ENCODE measurements at places on chromosomes 1 and 21.

- DNase-seq = peak; percentile 56
These were observed 55.0 kb upstream of the PAX7 start for GRCh38 chr1:18575620-18576019.

- no peak for DNase-seq
These were observed 1.9 kb upstream of the MED18 start for GRCh38 chr1:28326984-28327383.

DNA sequence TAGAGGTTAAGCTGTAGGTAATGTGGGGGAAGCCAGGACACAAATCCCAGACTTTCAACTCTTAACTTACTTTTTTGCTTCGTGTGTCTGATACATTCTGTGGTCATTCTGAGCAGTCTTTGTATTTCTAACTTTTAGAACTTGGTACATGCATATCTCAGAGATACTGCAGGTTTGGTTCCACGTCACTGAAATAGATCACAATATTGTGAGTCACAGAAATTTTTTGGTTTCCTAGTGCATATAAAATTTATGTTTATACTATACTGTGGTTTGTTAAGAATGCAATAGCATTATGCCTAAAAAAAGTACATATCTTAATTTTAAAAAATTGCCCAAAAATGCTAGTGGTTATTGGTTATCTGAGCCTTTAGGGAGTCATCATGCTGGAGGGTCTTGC is 3.2 kb downstream of the URB2 start:
- no peak for DNase-seq

GRCh38 chr1:196550731-196551130 is 57.5 kb downstream of the KCNT2 start:
- no peak for DNase-seq

GRCh38 chr1:10909697-10910680 is 102.5 kb upstream of the TARDBP start:
- peak; percentile 77 for DNase-seq

GRCh38 chr1:22826604-22827580 is 116.3 kb downstream of the EPHB2 start:
- DNase-seq = no peak

GRCh38 chr21:33977017-33977720 is 61.6 kb upstream of the ATP5PO start:
- no peak for DNase-seq

DNA sequence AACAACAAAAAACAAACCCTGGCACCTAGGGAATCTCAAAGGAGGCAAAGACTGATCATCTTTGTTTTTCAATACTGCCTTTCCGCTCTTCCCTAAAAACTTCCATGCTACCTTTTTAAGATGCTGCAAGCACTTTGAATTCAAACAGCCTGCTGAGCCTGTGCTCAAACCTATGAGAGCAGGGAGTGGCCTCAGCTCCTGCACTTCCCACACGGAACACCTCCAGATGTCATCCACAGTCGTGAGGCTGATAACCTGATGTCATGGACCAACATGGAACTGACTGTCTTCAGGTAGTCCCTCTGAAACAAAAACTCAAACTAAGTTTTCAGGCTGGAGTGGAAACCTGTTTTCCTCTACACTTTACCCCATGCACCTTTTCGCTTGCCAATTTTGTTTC is 46.8 kb downstream of the DESI2 start:
- no peak for DNase-seq

DNA sequence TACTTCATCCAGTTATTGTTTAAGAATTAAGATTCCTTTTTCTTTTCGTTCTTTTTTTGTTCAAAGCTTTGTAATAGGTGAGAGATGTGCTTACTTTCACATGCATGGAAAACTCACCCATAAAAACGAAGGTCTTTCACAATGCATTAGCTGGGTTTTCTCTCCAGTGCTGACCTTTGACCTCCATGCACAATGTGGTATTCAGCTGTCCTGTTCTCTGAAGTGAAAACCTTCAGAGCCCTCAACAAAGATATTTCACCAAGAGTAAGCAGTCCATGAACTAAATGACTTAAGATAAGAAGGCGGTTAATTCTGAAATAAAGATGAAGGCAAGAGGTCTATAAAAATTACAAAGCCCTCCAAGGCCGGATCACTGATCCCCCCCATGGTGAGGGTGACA is 77.1 kb upstream of the IPO9 start:
- no peak for DNase-seq

DNA sequence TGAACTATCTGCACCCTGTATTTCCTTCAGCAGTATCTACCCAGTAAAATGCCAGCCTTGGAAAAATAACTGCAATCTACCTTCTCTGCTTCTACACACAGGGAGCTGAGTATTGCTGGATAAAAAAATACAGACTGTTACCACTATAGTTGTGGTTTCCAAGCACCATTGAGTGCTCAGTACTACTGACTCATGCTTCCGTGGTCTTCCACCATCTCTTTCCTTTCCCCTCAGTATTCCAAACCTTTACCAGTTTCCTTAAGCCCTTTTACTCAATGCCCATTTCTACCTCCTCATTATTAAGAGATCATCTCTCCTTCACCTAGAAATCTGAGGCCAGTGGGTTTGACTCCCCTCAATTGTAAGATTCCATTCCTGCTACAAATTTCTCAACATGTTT is 23.8 kb downstream of the GLMN start:
- no peak for DNase-seq

GRCh38 chr1:32746130-32746529 is 43.6 kb upstream of the SYNC start:
- DNase-seq = no peak

DNA sequence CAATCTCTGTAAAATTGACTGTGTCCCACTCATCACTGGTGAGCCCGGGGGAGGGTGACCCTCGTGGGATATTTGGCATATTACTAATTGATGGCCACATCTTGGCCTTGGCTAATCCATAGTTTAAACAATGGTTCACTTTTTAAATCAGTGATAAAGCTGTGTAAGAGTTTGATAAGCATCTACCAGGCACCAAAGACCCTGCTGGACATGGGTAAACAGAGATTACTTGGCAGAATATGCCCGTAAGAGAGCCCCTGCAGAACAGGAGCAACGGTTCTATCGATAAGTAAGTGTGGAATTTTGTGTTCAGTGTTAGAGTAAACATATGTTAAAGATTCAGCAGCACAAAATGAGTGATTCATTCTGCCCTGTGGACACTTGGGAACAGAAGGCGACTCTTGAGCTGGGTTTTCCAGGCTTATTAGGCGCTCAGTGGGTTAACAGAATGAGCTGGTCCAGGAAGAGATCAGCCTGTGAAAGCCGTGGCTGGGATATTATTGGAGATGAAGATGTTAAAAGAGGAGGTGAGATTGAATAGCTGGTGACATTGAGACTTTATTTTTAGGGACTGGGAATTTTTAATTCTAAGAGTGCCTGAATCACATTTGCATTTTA is 55.9 kb downstream of the CNST start:
- no peak for DNase-seq

DNA sequence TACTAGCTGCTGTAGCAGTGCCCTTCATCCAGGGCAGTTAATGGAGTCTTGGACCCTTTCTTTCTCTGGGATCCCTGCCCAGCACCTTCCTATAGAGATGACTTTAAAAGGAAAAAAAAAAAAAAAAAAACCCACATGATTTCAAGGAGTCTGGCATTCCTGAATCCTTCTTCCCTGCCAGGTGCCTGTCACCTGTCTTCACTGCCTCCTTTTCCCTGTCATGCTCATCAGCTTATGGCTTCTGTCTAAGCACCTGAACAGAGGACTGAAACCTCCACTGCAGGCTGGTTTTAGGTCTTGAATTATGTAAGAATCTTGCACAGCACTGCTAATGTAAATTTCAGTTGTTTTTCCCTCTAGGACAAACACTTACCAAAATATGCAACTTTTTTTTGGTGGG is 24.9 kb downstream of the PPT1 start:
- no peak for DNase-seq

DNA sequence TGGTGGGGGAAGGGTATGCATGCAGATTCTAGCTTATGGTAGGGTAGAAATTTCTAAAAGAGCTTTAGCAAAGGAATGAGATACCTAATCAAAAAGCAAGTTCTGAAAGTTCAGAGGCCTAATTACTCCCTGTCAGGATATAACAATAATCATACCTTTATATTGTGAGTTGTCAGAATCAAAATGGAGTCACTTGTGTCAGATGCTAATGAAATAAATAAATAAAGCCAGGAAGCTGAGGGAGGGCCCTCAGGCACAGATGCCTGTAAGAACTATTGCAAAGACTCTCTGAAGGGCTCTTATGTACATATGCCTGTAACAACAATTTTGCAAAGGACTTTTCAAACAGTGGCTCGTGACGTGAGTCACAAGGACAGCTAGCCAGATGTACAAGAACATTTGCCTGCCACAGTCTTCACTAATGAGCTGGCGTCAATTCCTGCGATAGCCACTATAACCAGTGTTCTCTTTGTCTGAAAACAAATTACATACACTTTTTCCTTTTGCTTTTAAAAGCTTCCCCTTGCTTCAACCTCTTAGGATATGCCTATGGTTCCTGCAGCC is 27.4 kb upstream of the DNASE2B start:
- no peak for DNase-seq

DNA sequence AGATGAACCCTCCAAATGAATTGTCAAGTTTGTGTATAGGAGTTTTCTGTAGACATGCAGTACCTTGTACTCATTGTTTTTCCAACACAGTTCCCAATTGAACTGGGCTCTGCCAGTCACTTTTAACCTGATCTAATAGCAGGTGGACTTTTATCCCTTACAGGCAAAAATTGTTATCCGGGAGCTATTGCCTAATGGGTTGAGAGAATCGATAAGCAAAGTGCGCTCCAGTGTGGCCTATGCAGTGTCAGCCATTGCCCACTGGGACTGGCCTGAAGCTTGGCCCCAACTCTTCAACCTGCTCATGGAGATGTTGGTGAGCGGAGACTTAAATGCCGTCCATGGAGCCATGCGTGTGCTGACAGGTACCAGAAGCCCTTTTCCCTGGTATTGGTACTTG is 19.3 kb downstream of the IPO9 start:
- no peak for DNase-seq

GRCh38 chr1:6586404-6586816 is 6.6 kb downstream of the ZBTB48 start:
- DNase-seq = no peak

GRCh38 chr1:29856340-29857114 is 620.2 kb downstream of the PTPRU start:
- no peak for DNase-seq

GRCh38 chr1:66383168-66383567 is 150.8 kb upstream of the SGIP1 start:
- no peak for DNase-seq
